ENCODE measurements at places on chromosomes 16 and 17. TPM values are rescaled to one million over a fixed set of nuclear protein-coding genes. Genes with fewer than 3 reads are reported as not detected.

The CRYBA1 gene
- total RNA-seq = not detected

The MSLN gene
- total RNA-seq = not detected

The VASN gene
- 1.6 TPM for total RNA-seq

The SPECC1 gene
- total RNA-seq = 55.4 TPM

All from frontal cortex (tissue), 4 donors.